ENCODE measurements at places on chromosomes 5 and 9. TPM values are rescaled to one million over a fixed set of nuclear protein-coding genes. Genes with fewer than 3 reads are reported as not detected.

Gene LRRC19
- total RNA-seq, result not detected

Gene GLDC
- total RNA-seq, result 133 TPM

Gene LHFPL2
- 50.8 TPM for total RNA-seq

Gene NEUROG1
- not detected for total RNA-seq

Gene NOL6
- total RNA-seq, result 58.4 TPM

Gene PCDHGA10
- 6.5 TPM for total RNA-seq

Gene PCDHA1
- 3.2 TPM for total RNA-seq

Gene SCGB3A2
- total RNA-seq, result 36.1 TPM

Gene MARVELD2
- 24.8 TPM for total RNA-seq

Gene PCDHGA2
- 1.0 TPM for total RNA-seq

Gene ANKRD31
- 0.59 TPM for total RNA-seq

Gene TMEM215
- 1.2 TPM for total RNA-seq

Gene ITGA2
- total RNA-seq, result 7.1 TPM

Gene SPACA9
- 0.78 TPM for total RNA-seq

Gene IL33
- not detected for total RNA-seq

Gene GABRA1
- total RNA-seq, result 0.16 TPM

Gene IFNA21
- total RNA-seq, result not detected

Gene SLC6A18
- not detected for total RNA-seq

Gene CCDC180
- total RNA-seq, result 7.1 TPM

Gene CTXN3
- total RNA-seq, result not detected

Gene ZDHHC11
- total RNA-seq, result 21.8 TPM

Gene LEAP2
- 1.8 TPM for total RNA-seq

Gene MEIKIN
- total RNA-seq, result not detected

Gene ZNF462
- total RNA-seq, result 101 TPM

Gene MEGF10
- total RNA-seq, result 28.3 TPM

Gene ABL1
- total RNA-seq, result 85.1 TPM

Gene SLC34A3
- not detected for total RNA-seq

Gene DRD1
- total RNA-seq, result not detected

Gene GNA14
- total RNA-seq, result 10.5 TPM

Gene PCDHB11
- total RNA-seq, result 1.3 TPM

Gene ECM2
- not detected for total RNA-seq

Gene ASTN2
- total RNA-seq, result 24.6 TPM

Gene GLRA1
- not detected for total RNA-seq

Gene POMT1
- 32.4 TPM for total RNA-seq

Gene SMIM33
- not detected for total RNA-seq

Gene KCNV2
- not detected for total RNA-seq

Gene ANKRD55
- total RNA-seq, result not detected

Gene DMGDH
- total RNA-seq, result 0.52 TPM

Gene PHF24
- 0.14 TPM for total RNA-seq

Gene GOLM1
- 82.1 TPM for total RNA-seq

Gene SHISAL2B
- total RNA-seq, result 3.9 TPM

Gene CCNI2
- total RNA-seq, result 0.74 TPM

Gene TNPO1
- 197 TPM for total RNA-seq

Gene PDE8B
- 0.54 TPM for total RNA-seq

Gene CCL19
- total RNA-seq, result not detected

All from GM23338 (cell line).